Right cardiac atrium (tissue), 5 donors: ENCODE measurements at places on chromosomes 6 and 20. TPM values are rescaled to one million over a fixed set of nuclear protein-coding genes. Genes with fewer than 3 reads are reported as not detected.

ATP6V1G2 gene
- total RNA-seq: 3.2 TPM

SNRPB gene
- 47.0 TPM for total RNA-seq

PHF1 gene
- 55.5 TPM for total RNA-seq

OSBPL2 gene
- total RNA-seq: 44.1 TPM

EDEM2 gene
- 15.1 TPM for total RNA-seq

SRMS gene
- total RNA-seq: not detected

PACRG gene
- 9.4 TPM for total RNA-seq

EMILIN3 gene
- 6.3 TPM for total RNA-seq

HSPA12B gene
- 7.9 TPM for total RNA-seq

JPH2 gene
- 117 TPM for total RNA-seq

BTN1A1 gene
- not detected for total RNA-seq

POU3F2 gene
- total RNA-seq: not detected

GABRR1 gene
- total RNA-seq: not detected

LIME1 gene
- 2.9 TPM for total RNA-seq

EXOC2 gene
- 14.3 TPM for total RNA-seq

KHDC1L gene
- not detected for total RNA-seq

SOX12 gene
- total RNA-seq: 13.7 TPM

SRSF12 gene
- total RNA-seq: 0.18 TPM

CDSN gene
- total RNA-seq: 0.14 TPM

RAMACL gene
- 0.74 TPM for total RNA-seq

PROKR2 gene
- total RNA-seq: not detected

SLC32A1 gene
- total RNA-seq: not detected

SLC52A3 gene
- total RNA-seq: 1.4 TPM

FYN gene
- total RNA-seq: 73.7 TPM

SDHAF4 gene
- 16.6 TPM for total RNA-seq

TREML4 gene
- total RNA-seq: not detected

MUCL3 gene
- total RNA-seq: not detected

HTR1E gene
- total RNA-seq: not detected

HLA-DQB2 gene
- total RNA-seq: not detected

NOL4L gene
- 10.9 TPM for total RNA-seq

LY6G5C gene
- total RNA-seq: 3.8 TPM

ARFGEF3 gene
- 1.1 TPM for total RNA-seq

SNAP25 gene
- 2.7 TPM for total RNA-seq

HSPA1L gene
- total RNA-seq: 1.9 TPM

ZNF391 gene
- total RNA-seq: 1.6 TPM

ACSS1 gene
- total RNA-seq: 61.8 TPM

PRL gene
- not detected for total RNA-seq

ARHGAP40 gene
- total RNA-seq: not detected

BCAS4 gene
- 3.5 TPM for total RNA-seq

SLC17A4 gene
- total RNA-seq: not detected

DNAH8 gene
- total RNA-seq: not detected

PI3 gene
- not detected for total RNA-seq

ASIP gene
- 2.8 TPM for total RNA-seq
